ENCODE measurements at places on chromosomes 6 and 20. TPM values are rescaled to one million over a fixed set of nuclear protein-coding genes. Genes with fewer than 3 reads are reported as not detected.

GRCh38 chr6:52557389-52558265, 19.2 kb downstream of the TRAM2 start:
- DNase-seq = no peak

DNA sequence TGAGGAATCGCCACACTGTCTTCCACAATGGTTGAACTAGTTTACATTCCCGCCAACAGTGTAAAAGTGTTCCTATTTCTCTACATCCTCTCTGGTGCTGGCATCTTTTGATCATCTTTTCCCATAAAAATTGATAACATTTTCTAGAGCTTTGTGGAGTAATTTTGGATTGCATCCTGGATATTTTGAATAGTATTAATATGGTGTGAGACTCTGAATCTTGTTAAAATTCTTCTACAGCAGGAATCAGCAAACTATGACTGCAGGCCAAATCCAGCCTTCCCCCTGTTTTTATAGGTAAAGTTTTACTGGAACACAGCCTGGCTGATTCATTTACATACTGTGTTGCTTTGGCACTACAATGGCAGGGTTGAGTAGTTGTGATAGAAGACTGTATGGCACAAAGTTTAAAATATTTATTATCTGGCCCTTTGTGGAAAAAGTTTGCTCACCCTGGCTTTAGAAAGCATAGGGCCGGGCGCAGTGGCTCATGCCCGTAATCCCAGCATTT, 15.0 kb upstream of the RNF8 start:
- no peak for DNase-seq

- DNase-seq = no peak
Observed at GRCh38 chr6:26300828-26301227, 64.2 kb upstream of the BTN3A2 start.

- no peak for DNase-seq
Observed at GRCh38 chr6:5679270-5679669, 327.5 kb downstream of the NRN1 start.

GRCh38 chr20:50918403-50918802, 12.8 kb downstream of the ADNP start:
- no peak for DNase-seq

- no peak for DNase-seq
Observed at GRCh38 chr6:118260833-118261232, 287.3 kb upstream of the PLN start.

DNA sequence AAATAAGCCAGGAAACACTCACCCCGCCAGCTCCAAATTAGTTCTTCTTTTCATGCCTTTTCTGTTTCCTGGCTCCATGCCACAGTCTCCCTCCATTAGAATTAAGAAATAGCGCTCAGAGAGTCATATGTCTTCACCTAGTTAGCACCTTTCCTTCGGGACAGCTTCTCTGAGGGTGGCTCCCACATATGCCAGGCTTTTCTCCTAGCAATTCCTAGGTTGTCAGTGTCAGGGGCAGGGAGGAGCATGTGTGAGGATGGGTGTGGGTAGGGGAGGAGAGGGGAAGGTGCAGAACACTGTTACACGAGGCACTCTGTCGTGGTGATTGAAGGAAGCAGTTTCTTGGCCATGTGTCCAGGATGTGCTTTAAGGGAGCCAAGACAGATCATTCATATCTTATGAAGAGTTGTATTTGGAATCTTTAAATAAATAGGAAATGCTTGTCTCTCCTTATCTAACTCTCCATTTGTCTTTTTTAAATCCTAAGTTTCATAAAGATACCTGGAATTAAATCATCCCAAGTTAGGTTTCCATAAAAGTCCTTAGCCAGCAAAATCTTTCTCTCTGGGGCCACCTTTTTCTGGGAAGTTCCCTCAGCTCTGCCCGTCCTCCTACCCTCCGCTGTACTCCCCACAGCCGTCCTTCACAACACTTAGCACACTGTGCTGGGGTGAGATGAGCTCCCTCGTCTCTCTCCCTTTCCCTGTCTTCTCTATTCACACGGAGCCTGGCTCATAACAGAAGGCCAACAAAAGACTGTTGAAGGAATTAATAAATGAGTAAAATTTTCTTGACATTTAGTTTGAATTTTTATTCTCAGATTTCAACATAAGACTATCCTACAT, 361.0 kb downstream of the CD83 start:
- DNase-seq = no peak

GRCh38 chr6:53179961-53180651, 31.5 kb upstream of the GCM1 start:
- DNase-seq = no peak

- no peak for DNase-seq
Observed at GRCh38 chr20:24773751-24774201, 175.3 kb upstream of the CST7 start.

DNA sequence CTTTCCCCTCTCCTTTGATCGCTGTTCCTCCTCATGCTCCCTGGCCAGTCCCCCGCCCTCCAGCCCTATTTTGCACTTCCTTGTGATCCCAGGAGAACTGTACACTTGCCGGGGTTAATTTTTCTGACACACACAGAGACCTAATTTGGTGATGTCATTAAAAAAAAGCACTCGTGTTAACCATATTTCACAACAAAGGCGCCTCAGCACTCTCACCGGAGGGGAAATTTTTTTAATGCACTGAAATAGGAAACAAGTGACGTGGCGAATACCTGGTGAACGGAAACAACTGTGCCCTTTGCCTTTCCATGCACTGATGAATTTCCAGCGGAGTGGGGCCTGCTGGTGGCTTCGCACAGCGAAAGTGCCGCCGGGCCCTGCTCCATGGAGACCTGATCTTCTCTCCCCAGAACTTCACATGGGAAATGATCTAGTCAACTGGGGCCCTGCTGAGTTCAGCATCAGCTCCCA, 53.9 kb upstream of the TAGAP start:
- DNase-seq = no peak

GRCh38 chr20:57698867-57699275, 10.9 kb downstream of the PMEPA1 start:
- no peak for DNase-seq

- DNase-seq = no peak
Observed at GRCh38 chr6:104325341-104326172, 534.2 kb downstream of the HACE1 start.

The ZNF334 gene
- 20.5 TPM for total RNA-seq

The KCNK16 gene
- not detected for total RNA-seq

The FAXC gene
- 19.4 TPM for total RNA-seq

The FAM83D gene
- total RNA-seq = 11.4 TPM

The SPDEF gene
- 0.16 TPM for total RNA-seq

The TRIM10 gene
- 0.42 TPM for total RNA-seq

The SNAP25 gene
- 8.6 TPM for total RNA-seq

The SLC17A2 gene
- 0.11 TPM for total RNA-seq

The PSMB8 gene
- total RNA-seq = 24.9 TPM

The TNXB gene
- total RNA-seq = 171 TPM

The CALHM6 gene
- 9.5 TPM for total RNA-seq

Data from urinary bladder (tissue), 4 donors.